ENCODE measurements at places on chromosomes 6 and 20.

- no peak for DNase-seq
Measured at GRCh38 chr6:75135450-75135849, 70.4 kb downstream of the COL12A1 start.

DNA sequence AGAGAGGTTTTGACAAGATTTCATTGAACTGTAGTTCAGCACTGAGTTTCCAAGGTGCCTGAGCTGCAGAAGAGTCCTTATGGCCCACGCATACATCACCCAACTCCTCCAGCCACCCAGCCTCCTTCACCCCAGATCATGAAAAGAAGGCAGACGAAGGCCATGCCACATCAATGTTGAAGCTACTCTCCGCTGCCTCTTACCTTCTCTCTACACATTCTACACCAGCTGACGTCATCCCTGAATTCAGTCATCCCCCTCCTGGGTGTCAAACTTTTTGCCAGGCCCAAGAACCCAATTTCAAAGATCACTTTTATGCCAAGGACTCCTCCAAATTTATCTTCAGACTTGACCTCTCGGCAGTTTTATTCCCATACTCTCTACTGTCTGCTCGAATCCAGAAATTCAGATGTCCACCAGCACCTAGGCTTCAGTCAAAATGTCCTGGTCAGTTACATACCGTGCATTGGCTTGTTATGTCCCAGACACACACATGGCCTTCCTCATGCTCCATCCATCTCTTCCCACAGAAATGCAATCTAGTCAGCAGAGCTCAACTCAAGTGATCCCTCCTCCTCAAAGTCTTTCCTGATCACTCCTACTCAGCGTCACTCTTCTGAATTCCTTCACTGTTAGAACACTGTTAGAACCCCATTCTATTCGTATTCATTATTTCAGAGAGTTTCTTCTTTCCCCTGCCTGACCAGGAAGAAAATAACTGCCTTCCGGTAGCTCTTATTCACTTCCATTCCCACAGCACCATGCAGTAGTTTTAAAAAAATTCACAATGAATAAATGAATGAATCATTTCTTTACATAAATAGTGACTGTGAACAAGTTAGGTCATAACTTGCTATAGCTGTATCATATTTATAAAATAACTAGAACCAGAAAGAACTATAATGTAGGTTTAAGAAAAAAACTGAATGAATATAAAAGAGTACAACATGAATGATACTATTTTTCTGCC is 11.5 kb downstream of the ATXN1 start:
- no peak for DNase-seq

GRCh38 chr6:71284785-71285184 is 3.8 kb upstream of the OGFRL1 start:
- no peak for DNase-seq

- DNase-seq: no peak
Measured at GRCh38 chr6:169188475-169188874, 65.2 kb downstream of the THBS2 start.

- DNase-seq: no peak
Measured at GRCh38 chr6:153117986-153118879, 12.8 kb downstream of the RGS17 start.

DNA sequence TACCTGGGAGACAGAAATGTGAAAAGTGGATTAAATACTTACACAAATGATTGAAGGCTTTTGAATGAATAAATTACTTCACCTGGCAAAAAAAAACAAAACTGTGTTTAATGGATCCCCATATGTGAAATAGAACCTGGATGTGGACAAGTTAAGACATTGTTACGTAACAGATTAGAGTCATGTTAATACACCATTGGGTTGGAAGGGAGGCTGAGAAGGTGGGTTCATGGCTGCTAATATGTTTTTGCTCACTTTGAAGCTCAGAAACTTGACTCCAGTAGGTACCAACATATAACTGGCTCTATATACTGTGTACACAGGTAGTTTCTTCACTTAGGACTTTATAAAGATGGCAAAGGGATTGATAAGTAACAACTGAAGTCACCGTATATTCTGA is 21.4 kb upstream of the TENT5A start:
- DNase-seq: no peak

- DNase-seq: no peak
Measured at GRCh38 chr6:129866256-129866655, 5.1 kb upstream of the TMEM244 start.

GRCh38 chr6:170434117-170434820 is 118.8 kb downstream of the PSMB1 start:
- DNase-seq: no peak

- no peak for DNase-seq
Measured at GRCh38 chr20:20549267-20549612, 163.2 kb downstream of the RALGAPA2 start.

GRCh38 chr20:33568378-33568777 is 78.5 kb downstream of the CBFA2T2 start:
- no peak for DNase-seq

DNA sequence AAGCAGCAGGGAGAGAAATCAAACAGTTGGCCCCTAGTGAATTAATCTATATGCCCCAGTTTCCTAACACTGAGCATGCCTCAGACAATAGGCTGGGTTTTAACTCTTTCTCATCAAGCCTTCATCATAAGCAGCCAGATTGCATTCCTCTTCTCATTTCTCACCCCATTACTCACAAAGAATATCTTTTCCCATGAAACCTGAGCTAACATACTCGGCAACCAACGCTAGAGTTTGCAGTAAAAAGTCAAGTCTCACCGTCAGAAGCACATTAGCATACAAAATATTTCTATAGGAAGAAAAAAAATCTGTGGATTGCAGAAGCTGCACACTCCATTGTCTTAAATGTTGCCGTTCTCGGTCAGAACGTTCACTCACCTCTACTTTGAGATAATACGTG is 429.9 kb upstream of the ARID1B start:
- no peak for DNase-seq

GRCh38 chr6:104218116-104218515 is 641.6 kb downstream of the HACE1 start:
- no peak for DNase-seq

GRCh38 chr20:61605283-61605682 is 353.2 kb downstream of the CDH4 start:
- DNase-seq: no peak

- no peak for DNase-seq
Measured at GRCh38 chr6:77822265-77822664, 169.4 kb downstream of the MEI4 start.

DNA sequence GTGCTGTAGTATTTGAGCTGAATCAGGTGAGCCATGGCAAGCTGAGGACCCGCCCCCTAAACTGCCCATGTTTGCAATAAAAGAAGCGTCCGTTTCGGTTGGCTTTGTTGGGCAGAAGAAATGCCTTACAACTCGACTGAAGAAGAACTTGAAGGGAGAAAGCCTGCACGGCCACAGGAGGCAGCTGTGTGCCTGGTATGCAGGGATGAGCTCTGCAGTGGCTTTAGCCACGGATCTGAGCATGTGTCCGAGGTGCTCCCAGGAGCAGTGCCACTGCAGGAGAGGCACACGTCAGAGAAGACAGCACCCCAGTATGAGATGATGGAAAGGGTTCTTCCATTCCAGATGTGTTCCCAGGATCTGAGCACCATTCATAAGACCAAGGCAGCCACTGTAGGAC is 23.5 kb downstream of the KIZ start:
- DNase-seq: no peak

DNA sequence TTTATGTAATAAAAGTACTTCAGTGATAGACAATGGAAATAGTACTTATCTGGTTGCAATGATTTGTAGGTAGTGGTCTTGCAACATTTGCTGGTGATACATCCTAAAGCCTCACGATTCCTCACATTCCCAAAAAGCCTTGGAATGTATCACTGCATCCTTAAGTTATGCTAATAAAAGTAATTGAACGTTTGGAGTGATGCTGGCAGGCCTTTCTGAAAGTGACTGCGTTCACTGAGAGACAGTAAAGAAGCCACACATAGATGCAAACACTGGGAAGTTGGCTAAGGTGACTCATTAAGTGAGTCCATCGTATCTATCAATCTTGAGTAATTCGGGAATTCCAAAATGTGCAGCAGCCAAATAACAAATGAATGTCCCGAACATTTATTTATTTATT is 444.1 kb upstream of the SOX4 start:
- DNase-seq: no peak

DNA sequence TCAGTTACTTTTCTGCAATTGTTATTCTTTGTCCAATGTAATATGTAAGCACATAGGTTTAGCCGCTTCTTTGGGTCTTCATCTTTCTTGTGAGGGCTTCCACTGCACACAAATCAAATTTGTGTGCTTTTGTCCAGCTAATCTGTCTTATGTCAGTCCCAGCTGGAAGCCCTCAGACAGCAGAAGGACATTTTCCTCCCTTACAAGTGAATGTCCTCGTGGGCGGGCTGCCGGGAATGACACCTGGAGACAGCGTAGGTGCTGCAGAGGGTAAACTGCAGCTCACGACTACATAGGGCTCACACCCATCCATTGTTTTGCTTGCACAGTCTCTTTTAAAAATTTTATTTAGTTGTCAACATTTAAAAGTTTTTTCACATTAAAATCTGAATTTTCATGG is 24.6 kb upstream of the PPP1R14C start:
- DNase-seq: no peak
